Suppressor macrophage treated with lipopolysaccharide for 4 hours (primary cell): ENCODE measurements at places on chromosomes 4 and X.

DNA sequence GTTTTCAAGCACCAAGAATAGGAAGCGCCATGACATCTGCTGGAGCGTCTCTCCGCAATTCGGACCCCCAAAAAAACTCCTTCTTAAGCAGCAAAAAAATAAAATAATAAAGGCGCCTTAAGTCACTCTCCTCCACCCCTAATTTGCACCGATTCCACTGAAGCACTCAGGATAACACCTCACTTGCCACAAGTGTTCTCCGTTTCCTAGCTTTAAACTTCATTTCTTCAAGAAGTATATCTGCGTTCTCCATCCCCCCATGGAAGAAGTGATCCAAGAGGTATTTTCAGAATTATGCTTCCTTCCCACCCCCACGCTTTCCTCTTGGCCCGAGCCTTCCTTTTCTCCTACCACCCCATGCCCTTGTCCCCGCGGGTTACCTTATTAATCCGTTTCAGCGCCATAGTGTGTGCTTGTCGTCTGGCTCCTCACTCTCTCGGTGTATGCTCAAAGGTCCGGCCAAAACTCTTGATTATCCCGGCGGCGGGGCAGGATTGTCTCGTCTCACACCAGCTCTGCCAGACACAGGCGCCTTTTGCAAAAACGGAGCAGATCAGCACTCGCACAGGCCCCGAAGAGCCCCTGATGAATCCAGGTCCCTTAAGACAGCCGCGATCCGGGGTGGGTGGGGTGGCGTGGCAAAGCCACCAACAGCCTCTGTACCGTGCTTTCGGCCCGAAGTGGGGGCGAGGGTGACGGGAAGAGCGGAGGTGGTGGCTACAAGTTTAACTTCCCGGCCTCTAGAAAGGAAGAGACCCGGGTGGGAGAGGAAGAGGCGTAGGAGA lies 1.1 kb downstream of the UBE2D3 start:
- DNase-seq = peak; percentile 30

GRCh38 chrX:137051978-137052642 lies 18.3 kb upstream of the GPR101 start:
- peak; percentile 48 for DNase-seq

DNA sequence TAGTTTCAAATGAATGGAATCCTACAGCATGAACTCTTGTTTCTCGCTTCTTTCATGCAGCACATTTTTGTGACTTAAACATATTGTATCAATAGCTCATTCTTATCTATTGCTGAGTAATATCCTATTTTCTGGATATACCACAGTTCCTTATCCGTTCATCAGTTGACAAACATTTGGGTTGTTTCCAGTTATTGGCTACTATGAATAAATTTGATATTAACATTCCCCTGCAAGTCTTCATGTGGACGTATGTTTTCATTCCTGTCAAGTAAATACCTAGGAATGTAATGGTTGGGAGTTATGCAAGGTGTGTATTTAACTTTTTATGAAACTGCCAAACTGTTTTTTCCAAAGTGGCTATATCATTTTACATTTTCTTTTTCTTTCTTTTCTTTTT lies 114.0 kb upstream of the SH3RF1 start:
- DNase-seq = no peak

- no peak for DNase-seq
These were observed 45.9 kb downstream of the FGFRL1 start for GRCh38 chr4:1057403-1057745.

- no peak for DNase-seq
These were observed 149.7 kb upstream of the NUDT6 start for GRCh38 chr4:123072060-123072459.
